ENCODE measurements at places on chromosomes 5 and 9.

DNA sequence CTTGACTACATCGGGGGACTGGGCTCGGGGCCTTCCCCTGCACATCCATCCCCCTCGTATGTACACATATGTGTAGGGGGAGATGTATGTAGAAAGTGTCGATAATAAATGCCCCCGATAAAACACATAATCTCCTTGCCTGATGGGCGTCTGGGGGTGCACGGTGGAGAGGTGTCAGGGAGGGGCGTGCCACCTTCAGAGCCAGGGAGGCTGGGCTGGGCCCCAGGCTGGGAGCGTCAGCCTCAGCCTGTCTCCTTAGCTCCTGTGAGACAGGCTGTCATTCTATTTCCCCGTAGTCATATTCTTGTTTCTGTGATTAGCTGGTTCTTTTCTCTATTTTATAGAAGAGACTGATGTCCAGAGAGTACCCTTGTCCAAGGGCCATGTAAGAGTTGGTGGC, 4.7 kb upstream of the RXRA start:
- DNase-seq: peak; percentile 5

GRCh38 chr9:126612813-126613641, 701 bp upstream of the LMX1B start:
- DNase-seq: no peak

GRCh38 chr9:112037281-112038016, 137.6 kb downstream of the SUSD1 start:
- DNase-seq: no peak

DNA sequence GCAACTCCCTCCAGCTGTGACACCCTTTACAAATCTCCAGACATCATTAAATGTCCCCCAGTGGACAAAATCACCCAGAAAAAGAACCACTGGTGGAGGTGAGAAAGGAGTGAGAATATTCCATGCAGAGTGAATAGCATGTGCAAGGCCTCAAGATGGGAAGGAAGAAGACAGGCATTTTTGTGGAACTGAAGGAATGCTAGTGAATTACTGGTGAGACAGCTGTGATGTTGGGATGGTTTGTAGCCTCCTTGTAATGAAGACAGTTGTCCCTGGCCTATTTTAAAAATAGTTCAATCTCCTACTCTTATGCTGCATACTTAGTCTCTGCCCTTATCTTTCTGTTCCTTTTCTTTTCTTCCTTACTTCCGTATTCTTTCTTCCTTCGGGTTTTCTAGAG, 124.9 kb upstream of the RPS23 start:
- no peak for DNase-seq

DNA sequence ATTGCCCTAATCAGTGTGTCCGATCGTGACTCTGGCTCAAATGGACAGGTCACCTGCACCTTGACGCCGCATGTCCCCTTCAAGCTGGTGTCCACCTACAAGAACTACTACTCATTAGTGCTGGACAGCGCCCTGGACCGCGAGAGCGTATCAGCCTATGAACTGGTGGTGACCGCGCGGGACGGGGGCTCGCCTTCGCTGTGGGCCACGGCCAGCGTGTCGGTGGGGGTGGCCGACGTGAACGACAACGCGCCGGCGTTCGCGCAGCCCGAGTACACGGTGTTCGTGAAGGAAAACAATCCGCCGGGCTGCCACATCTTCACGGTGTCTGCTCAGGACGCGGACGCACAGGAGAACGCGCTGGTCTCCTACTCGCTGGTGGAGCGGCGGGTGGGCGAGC, 1.4 kb downstream of the PCDHA13 start:
- no peak for DNase-seq

GRCh38 chr5:139092741-139093343, 105.3 kb downstream of the SIL1 start:
- no peak for DNase-seq

- no peak for DNase-seq
Observed at GRCh38 chr5:90434116-90434714, 24.7 kb upstream of the CETN3 start.

GRCh38 chr9:130230631-130231030, 34.9 kb upstream of the HMCN2 start:
- DNase-seq: no peak

- no peak for DNase-seq
Observed at GRCh38 chr5:140356853-140357725, 2.9 kb upstream of the SLC4A9 start.

All from left cardiac atrium (tissue), 4 donors.